ENCODE measurements at places on chromosomes 11 and 22.

- no peak for DNase-seq
Observed at GRCh38 chr11:8320076-8320475, 56.4 kb upstream of the LMO1 start.

- no peak for DNase-seq
Observed at GRCh38 chr11:15523543-15523942, 408.8 kb downstream of the INSC start.

- DNase-seq, result no peak
Observed at GRCh38 chr11:10398525-10398924, 56.5 kb upstream of the AMPD3 start.

DNA sequence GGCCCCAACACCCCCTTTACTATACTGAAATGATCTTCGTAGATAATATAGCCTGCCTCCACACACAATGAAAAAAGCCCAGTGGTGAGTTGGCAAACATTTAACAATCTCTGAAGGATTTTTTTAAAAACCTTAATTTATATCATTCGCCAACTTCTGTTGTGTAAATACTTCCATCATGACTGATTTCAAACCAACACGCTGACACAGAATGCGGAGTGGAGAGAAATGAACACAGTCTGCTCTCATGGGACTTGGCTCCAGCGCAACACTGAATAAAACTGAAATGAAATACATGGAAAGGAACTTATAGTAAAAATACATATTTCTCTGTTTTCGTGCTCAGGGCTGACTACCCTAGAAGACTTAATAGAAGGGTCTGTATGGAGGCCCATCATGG, 61.3 kb upstream of the WNT11 start:
- DNase-seq, result no peak

GRCh38 chr11:73597336-73597955, 466 bp downstream of the FAM168A start:
- DNase-seq, result no peak

- no peak for DNase-seq
Observed at GRCh38 chr22:37669586-37669985, 5.8 kb upstream of the LGALS1 start.

DNA sequence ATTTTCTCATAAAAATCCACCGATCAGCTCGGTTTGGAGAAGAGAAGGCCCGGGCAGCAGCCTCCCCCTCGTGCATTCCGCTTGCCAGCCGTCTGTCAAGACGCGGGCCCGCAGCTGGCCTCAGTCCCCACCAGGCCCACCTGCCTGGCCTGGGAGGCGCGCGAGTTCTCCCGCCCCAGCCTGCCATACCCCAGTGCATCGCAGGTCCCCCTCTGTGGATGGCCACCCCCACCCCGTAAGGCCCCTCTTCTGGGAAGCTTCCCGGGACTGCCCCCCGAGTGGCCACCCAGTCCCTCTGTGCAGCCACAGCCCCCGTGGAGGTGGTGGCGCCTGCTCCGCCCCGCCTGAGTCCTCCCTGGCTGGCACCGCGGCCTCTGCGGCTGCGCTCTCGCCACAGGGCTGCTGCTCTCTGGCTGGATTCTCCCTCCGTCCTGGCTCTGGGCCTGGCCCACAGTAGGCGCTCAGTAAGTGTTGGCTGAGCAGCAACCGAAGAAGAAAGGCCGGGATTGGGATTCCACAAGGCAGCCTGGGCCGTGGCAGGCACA, 74.0 kb upstream of the TCF20 start:
- DNase-seq, result no peak

Data from GM10248 (cell line).